ENCODE measurements at places on chromosomes 7 and 10.

- no peak for DNase-seq
Observed at GRCh38 chr7:101428093-101428866, 65.6 kb downstream of the COL26A1 start.

- no peak for DNase-seq
Observed at GRCh38 chr7:128889121-128889520, 21.4 kb downstream of the KCP start.

- no peak for DNase-seq
Observed at GRCh38 chr10:34193931-34194626, 621.0 kb downstream of the PARD3 start.

DNA sequence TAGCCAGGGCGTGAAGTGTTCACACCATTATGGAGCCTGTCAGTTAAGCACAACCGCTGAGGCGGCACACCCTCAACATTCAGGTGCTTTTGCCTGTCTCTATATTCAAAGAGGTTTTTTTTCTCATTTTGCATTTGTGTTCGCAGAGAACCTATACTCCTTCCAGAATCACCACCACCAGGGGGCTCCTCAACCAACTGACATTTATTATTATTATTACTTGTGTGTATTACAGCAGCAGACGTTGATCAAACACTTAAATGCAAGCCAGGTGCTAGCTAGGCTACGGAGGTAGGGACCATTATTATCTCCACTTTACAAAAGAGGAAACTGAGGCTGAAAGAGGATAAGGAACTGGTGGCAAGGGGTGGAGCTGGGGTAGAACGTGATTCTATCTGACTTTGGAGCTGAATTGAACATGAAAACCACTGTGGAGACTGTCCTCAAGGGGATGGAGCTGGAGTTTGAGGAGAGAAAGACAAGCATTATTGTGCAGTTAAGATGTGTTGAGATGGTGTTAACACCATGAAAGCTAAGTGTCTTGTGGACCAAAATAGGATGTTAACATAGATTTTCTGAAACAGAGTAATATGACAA, 133.8 kb upstream of the PLXNA4 start:
- DNase-seq, result no peak

GRCh38 chr10:13792006-13792405, 205.2 kb downstream of the PRPF18 start:
- no peak for DNase-seq

DNA sequence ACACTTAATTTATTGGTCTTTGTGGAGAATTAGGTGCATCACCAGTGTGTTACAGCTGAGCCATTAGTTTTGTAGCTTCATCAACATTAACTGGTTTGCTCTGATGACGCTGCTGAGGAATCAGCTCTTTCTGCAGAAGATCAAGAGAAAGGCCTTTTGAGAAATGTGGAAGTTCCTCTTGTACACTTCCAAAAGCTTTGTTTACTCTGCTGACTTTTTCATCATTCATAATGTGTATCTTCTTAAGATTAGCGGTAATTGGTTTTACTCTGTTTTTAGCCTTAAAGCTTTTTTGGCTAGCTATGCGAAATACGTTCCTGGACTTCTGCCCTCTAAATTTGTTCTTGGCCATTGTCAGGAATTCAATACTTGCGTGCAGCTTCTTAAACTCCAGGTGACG, 8.2 kb upstream of the PHYH start:
- no peak for DNase-seq

GRCh38 chr10:8221451-8221850, 167.0 kb downstream of the GATA3 start:
- DNase-seq, result no peak

DNA sequence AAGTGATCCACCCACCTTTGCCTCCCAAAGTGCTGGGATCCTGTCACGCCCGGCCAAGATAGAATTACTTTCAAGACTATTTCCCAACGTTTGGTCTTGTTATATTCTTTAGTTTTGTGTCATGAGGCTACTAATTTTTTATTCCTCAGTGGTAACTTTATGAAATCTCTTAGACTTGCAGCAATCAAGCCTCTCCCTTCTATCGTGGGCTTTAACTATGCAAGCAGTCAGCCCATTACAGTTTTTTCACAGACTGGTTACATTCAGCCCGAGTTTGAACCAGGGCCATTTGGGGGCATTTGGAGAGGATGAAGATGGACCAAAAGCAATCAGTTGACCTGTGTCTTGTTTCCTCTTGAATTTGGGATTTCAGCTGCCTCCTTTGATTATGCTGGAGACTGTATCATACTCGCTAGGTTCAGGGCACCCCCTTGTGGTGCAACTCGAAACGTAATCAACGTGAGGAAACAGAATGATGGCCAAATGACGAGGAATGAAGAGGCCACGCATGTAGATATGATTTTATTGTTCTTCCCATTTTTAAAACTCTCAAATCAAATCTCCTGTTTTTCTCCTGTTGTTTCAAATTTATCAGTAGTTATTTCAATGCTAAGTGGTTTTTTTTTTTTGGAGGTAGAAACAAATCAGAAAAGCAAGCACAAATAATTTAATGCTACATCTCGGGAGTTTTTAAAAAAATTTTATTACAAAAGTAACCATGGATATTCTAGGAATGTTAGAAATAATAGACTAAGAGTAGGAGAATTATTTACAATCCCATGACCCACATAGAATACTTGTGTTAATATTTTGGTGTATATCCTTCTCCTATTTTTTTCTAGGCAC, 151.6 kb downstream of the KIAA1217 start:
- no peak for DNase-seq

DNA sequence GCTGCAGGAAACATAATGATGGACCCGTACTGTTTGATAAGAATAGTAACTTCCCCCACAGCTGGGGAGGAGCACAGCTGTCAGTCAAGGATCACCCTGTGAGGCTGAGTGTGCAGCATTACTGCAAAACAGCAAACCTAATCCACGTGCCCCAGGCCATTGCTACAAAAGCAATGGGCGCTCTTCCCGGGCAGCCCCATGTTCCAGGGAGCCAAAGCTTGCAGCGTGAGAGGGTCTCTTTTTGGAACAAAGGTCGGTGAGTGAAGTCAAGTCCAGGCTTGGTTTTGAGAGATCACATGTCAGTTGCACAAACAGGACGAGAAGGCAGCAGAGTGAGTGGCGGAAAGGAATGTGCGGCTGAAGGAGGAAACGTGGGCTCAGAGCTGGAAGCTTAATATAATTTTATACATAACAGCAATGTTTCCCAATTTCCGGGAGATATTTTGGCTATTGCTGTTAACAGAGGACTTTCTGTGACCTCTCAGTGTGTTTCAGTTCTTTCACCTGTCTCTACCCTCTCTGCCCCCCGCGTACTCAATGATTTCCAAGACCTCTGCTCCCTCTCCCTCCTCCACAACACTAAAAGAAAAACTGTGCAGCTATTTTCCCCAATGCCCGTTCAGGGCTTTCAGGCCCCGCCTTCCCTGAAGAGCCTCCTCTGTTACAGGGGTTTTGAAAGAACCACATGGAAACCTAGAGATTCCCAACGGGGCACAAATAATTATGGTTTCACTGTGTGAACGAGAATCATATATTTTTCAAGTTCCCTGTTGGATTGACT, 128.9 kb downstream of the MTPAP start:
- DNase-seq, result no peak

DNA sequence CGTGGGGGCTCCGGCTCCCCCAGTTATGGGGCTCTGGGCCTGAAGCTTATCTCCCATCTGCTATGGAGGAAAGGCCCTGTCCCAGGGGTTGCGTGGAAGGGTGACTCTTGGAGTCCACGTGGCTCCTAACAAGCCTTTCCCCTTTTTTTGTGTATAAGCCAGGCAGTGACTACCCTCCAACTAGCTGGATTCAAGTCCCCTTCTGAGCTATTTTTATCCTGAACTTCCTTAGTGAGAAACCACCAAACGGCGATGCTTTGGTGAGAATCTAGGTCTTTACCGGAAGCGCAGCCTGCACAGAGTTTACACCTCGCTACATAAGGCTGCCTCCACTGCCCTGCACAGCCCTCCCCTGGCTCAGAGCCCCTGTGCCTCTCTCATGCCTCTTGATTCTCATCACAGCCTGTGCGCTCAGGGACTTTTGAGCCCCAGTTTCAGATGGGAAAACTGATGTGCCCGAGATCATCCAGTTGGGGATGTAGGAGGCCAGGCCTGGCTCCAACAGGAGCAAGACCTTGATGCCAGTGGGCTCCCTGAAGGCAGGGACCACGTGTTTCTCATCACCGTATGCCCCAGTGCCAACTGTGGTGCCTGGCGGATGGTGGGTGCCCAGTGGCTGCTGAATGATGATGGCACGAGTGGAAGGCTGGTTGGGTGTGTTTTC, 102.3 kb upstream of the PPIF start:
- no peak for DNase-seq

DNA sequence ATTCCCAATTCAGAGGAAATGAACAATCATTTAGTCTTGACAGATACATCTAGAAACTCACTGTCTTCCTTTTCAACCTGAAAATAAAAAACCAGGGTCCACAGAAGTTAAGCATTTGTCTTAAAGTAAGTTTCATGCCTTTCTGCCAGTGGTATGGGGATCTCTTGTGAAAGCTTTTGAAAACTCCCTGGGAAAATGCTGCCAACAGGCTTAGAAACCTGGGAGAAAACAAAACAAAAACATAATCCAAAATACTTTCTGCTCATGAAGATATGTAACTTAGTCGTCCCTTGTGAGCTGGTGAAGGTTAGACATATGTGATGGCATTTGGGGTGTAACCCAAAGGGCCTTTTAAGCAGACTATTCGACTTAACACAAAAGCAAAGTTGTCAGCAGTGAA, 66.4 kb upstream of the ZNF438 start:
- DNase-seq, result no peak

- DNase-seq, result no peak
Observed at GRCh38 chr10:69091143-69091651, 3.3 kb downstream of the SRGN start.

DNA sequence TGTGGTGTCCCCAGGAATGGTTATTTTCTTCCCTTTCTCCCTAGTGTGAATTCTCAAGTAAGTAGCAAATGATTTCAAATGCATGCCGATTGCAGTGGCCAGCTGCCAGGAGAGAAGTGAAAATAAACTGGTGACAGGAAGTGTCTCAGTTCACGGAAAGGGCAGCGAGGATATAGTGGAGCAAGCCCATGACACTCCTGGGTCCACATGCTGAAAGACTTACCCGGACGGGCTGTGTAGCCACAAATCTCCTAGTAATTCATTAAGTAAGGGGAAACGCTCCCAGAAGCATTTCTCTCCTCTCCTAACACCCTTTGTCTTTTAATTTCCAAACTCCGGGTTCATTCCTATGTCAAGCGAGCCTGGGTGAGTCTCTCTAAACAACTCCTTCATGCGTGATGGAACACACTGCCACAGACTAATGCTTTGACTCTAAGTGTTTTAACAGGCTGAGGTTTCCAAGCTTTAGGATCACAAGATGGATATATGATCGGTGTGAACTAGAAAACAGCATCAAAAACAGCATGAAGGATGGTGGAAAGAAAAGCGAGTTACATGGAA, 125.6 kb downstream of the CYP26A1 start:
- no peak for DNase-seq

- no peak for DNase-seq
Observed at GRCh38 chr10:128017822-128018221, 108.4 kb downstream of the MKI67 start.

- DNase-seq, result no peak
Observed at GRCh38 chr7:18845700-18846099, 271.7 kb downstream of the TWIST1 start.

DNA sequence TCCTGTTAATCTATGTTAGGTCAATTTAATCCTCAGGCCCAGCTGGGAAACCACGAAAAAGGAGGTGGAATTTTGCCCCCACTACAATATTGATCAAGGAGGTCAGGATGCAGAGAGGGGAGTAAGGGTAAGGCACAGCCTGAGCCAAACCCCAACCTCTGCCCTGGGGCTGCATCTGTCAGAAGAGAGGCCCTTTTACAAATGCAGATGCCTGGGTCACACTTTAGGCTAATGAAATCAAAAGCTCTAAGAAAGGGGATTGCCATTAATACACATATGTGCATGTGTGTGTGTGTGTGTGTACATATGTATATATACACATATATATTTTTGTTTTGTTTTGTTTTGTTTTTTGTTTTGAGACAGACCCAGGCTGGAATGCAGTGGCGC, 25.5 kb upstream of the TRUB1 start:
- DNase-seq, result no peak

DNA sequence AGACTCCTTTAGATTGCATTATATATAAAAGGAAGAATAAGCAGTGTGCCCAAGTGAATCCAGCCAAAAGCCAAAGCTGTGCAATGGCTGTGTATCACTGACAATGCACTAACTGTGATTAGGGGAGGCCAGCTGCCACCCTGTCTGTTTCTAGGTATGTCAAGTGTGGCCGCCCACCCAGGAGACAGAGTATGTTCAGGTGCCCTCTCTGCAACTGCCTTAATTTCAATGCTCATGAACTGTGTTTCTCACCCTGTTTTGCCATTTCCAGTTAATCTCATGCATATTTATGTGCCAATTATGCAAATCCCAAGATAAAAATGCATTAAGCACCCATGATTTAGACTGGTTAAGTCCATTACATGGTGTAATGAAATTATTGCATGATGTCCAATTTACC, 159.4 kb downstream of the FRMD4A start:
- no peak for DNase-seq

GRCh38 chr10:99531026-99531695, 1.6 kb upstream of the NKX2-3 start:
- DNase-seq, result no peak

DNA sequence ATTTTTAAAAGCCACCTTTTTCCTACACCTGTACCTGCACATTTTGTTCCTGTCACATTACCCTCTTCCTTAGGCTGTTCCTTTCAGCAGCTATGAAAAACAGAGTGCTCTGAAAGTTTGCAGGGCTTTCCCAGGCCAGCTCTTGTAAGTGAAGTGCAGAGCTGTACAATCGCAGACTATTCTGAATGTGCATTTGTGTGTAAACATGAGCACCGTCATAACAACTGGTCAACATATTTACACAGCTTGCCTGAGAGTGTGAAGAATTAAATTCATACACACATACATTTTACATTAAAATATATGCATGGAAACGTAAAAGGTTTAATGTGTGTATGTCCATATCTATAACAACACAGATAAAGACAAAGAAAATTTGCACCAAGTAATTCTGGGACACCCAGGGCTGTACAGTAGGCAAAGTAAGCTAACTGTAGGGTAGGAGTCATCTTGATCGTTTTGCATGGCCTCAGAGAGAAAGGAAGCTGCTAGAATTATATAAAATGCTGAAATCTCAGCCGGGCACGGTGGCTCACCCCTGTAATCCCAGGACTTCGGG, 23.6 kb upstream of the LYZL1 start:
- no peak for DNase-seq

- DNase-seq, result no peak
Observed at GRCh38 chr7:153405704-153406485, 646.3 kb upstream of the DPP6 start.

DNA sequence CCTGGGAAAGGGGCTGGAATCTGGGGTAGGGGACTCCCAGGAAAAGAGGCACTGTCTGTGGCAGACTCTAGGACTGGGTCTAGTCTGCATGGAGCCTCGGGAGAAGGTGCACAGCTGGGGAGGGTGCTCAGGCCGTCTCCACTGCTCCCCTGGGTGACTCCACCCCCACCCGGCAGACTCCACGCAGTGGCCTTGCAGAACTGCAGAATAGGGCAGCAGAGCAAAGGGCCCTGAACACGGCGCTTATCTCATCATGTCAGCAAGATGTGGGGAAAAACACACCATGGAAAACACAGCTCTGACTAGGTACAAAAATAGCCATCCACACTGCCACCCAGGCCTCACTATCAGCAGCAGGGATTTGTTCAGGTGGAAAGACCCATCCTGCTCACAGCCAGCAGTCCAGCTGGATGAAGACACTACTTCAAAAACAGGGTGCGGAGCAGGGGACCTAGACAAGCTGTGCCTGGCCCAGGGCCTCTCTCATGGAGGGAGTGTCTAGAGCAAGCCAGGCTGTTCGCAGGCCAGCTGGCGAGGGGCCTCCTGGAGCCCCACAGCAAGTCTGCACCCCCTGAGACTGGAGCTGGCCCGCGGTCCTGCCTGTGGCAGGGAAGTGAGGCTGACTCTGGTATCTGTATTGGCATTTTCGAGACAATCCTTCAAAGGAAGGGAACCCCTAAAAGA, 11.7 kb downstream of the MAT1A start:
- no peak for DNase-seq
